ENCODE measurements at places on chromosomes 7 and 10.
A peak's percentile ranks its signal among the peaks of the same experiment; 100 is the strongest.

- DNase-seq, result no peak
Measured at GRCh38 chr7:71077743-71078476, 54.0 kb upstream of the GALNT17 start.

- DNase-seq, result no peak
Measured at GRCh38 chr10:110411047-110411410, 86.7 kb upstream of the DUSP5 start.

GRCh38 chr7:18511351-18512140, 16.0 kb downstream of the HDAC9 start:
- no peak for DNase-seq

DNA sequence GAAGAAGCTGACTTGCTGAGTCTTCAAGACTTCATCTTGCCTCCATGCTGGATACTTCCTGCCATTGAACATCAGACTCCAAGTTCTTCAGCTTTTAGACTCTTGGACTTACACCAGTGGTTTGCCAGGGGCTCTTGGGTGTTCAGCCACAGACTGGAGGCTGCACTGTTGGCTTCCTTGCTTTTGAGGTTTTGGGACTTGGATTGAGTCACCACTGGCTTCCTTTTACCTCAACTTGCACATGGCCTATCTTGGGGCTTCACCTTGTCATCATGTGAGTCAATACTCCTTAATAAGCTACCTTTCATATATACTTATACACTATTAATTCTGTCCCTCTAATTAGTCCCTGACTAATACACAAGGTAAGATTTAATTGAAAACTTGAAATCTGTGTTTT, 361.7 kb upstream of the SEMA3C start:
- no peak for DNase-seq

DNA sequence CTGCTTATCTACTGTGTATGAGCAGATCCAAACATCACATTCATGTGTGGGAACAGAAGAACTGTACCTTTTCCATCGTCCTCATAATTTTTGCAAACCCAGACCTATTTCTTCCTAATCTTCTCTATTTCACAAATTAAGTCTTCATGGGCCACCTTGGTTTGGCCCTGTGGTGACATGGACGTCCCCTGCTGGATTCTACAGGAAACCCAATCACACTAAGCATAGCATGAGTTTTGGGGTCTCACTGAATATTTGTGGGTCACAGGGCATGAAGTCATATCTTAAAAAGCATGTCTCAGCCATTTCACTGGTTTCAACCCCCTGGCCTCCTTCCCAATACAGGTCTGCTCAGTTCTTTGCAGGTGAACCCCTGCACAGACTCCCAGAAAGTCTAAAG, 35.8 kb upstream of the CDCA7L start:
- DNase-seq, result no peak

DNA sequence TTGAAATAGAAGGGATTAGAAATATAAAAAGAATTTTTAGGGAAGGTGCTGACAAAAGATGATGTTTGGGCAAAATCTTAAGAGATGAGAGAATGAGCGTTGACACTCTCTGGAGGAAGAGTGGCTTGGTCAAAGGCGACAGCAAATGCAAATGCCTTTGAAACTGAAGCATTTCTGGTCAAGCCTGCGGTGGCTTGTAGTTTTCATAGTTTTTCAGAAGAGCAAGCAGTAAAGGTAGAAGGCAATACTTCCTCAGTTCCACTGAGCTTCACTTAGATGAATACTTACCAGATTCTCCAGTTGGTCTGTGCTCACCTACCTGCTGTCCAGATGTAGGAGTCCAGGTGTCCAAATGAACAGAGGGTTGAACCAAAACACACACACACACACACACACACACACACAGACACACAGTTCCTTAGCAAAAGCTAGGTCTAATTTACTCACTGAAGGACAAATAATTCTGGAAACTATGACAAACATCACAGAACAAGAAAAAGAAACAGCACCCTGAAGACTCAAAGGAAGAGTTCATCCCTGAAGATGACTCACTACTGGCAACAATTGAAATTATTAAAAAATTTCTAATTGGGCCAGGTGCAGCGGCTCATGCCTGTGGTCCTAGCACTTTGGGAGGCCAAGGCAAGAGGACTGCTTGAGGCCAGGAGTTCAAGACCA, 12.1 kb upstream of the STK17A start:
- DNase-seq, result no peak

GRCh38 chr7:135575296-135575695, 17.6 kb downstream of the NUP205 start:
- no peak for DNase-seq

DNA sequence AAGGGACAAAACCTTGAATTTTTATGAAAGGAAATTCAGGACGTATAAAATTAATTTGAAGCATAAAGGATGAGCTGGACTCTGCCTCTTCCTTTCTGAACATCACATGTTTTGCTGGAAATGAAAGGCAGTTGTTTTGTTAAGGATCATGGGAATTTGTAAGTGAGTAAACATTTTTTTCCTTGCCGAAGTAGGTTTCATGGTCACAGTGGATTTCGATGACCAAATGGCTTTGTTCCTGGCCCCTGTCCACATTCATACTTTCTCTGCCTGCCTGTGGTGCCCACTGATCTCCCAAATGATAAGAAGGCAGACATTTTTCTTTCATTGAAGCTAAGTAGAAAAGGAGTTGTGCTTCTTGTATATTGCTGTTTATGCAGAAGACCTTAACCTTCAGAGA, 104.2 kb downstream of the ARID5B start:
- DNase-seq, result peak; percentile 27

DNA sequence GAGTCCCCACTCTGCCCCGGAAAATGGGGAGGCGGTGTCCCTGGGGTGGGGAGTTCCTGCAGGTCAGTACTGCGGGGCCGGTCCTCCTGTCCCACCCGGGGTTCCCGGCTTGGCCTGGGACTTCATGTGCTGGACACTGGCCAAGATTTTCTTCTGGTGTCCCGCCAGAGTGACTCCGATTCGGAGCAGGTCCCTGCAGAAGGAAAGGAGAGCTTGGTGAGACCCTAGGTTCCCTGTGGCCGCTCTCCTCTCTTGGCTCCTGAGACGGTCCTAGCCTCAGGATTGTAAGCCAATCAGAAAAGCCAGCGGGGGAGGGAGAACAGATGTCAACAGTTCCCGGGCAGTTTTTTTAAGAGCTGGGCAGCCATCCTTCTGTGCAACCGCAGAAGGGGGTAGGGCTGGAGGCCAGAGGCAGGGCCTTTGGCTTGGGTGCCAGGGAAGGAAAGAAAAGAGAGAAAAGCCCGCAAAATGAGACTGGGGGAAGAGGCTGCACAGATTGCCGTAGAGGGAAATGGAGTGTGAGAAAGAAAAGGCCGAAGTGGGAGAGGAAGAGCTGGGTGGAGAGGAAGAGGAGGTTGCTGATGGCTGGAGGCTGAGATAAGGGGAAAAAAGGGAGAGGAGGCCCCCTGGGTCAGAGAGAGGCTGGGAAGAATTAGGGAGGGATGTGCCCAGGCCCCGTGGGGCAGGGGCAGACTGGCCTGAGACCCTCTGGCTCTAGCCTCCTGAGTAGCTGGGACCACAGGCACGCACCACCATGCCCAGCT, 23.7 kb downstream of the EPHB4 start:
- peak; percentile 97 for DNase-seq

GRCh38 chr7:69597278-69598076, 798 bp upstream of the AUTS2 start:
- DNase-seq, result no peak

DNA sequence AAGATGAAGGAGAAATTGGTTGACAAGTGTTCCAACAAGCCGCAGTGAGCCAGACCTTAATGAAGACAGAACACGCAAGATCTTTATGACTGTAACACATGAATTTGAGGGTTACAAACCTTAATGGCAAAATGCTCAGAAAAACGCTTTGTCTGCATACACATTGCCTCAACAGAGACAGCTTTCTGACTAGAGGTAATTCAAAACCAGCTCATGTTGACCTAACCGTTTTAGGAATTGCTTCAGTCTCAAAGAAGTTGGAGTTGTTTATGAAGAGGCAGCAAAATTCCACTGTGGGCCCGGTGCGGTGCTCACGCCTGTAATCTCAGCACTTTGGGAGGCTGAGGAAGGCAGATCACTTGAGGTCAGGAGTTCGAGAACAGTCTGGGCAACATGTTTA, 2.2 kb upstream of the GTF2I start:
- no peak for DNase-seq

DNA sequence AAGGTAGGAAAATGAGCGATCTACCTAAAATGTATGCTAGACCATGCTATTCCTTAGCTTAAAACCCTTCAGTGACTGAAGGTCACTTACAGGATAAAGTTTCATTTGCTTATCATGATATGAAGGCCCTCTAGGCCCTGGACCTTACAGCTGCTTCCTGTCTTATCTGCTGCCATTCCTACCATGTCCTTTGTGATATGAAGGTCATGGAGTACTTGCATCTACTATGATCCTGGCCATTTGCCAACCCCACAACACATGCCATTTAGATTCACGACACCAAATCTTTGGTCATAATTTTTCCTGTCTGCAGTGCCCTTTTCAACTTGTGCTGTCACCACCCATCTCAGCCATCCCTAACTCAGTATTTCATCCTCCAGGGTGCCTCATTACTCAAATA, 181.8 kb upstream of the MDFIC start:
- no peak for DNase-seq

DNA sequence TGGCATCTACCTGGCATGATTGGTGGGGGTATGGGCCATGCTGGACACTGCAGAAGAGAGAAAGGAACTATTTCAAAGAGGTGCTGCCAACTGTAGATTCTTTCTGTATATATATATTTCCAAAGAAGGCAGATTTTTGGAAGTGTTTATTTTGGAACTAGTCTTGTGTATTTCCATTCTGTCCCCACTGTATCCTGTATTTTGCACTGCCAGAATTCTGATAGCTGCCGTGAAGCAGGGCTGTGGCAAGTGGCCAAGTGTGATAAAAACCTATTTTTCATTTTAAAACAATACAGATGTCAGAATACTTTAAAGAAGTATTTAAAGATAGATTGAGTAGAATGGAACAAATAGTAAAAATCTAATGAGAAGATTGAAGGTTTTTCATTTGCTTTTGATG, 17.1 kb downstream of the MCU start:
- DNase-seq, result no peak

DNA sequence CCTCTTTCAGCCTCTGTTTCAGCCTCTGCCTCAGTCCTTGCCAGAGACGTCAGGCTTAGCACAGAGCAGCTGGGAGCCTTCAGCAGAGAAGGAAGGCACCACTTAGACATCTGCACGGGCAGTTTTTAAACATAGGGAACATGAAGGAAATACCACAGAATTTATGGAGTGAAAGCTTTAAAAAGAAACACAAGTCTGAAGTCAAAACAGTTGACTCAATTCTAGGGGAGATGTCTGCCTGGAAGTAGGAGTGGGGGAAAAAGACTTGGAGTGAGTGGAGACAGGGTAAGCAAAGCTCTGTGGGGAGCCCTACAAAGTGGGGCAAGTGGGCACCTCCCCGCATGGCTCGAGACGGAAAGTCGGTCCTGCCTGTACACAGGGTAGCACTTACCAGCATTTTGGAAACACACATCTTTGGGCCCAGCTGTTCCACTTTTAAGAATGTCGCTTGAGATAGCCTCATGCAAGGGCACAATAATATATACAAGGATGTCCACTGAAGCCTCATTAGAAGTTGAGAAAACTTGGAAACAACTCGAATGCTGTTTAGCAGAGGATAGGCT, 5.0 kb upstream of the TBXAS1 start:
- no peak for DNase-seq

DNA sequence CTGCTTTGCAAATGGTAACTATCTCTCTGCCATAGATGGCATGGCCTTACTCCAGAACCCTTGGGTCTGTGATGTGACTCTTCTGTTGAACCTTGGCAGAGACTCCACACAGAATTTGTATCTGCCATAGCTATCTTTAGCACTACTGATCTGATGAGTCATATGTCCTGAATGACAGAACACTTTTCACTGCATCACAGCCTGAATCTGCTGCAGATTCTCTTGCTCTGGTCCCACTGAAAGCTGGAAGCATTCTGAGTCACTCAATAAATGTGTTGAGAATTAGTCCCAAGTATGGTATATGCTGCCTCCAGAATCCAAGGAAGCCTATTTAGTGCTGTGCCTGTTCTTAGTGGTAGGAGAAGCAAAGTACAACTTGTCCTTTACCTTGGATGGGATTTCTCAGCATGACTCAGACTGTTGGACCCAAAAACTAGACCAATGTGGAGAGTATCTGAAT, 39.5 kb upstream of the ANKRD1 start:
- no peak for DNase-seq

GRCh38 chr7:27840313-27840712, 100.4 kb downstream of the TAX1BP1 start:
- no peak for DNase-seq

DNA sequence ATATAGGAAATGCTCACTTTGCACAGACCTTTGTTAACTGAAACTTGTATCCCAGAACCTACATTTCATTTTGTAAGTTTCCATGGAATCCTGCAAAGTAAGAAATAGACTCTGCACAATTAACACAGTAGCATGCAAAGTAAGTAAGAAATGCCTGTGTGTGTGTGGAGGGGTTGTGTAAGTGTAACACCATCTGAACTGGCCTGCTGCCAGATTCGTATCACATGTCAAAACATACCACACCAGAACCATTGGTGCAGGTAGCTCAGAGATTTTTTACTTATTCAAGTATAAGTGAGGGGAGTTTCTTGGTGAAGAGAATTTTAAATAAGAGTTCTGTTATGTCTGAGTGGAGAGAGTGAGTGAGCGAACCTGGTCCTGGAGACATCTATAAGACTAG, 17.9 kb upstream of the DDX21 start:
- no peak for DNase-seq

GRCh38 chr10:35564341-35564968, 40.7 kb upstream of the GJD4 start:
- DNase-seq, result no peak

GRCh38 chr7:135723411-135723810, 4.6 kb downstream of the SLC13A4 start:
- DNase-seq, result no peak

- DNase-seq, result no peak
Measured at GRCh38 chr10:96260014-96260413, 11.4 kb downstream of the BLNK start.

DNA sequence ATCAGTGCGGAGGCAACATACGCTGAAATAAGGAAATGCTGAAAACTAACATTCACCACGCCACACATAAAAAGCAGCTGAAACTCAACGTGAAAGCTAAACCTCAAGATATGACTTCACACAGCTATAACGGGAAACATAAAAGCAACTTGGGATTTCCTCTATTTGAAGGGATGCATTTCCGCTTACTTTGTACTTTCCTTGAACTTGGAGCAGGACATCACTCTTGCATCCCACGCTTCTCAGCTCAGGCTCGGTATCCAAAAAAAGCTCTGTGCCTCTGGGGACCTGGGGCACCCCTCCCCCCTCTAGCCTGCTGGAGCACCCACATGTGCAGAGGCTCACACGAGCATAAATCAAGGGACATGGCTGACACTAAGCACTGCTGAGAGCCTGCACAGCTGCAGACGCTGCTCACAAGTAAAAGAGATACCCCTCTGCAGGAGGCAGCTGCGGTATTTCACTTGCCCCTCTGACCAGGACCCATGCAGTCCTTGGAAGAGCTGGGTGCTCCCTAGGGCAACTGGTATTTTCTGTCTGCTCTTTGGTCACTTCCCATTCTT, 34.2 kb downstream of the PARD3 start:
- DNase-seq, result no peak

GRCh38 chr10:96614515-96614914, 27.7 kb upstream of the TM9SF3 start:
- DNase-seq, result no peak
